SK-MEL-5 (cell line): ENCODE measurements at places on chromosomes 5 and 9. TPM values are rescaled to one million over a fixed set of nuclear protein-coding genes. Genes with fewer than 3 reads are reported as not detected.

Gene FLT4
- total RNA-seq, result 0.58 and 2.0 TPM in 2 replicates

Gene FOXD4L5
- not detected in 2 replicates for total RNA-seq

Gene NSA2
- 172 and 206 TPM in 2 replicates for total RNA-seq

GRCh38 chr5:39400713-39401578 lies 23.8 kb downstream of the DAB2 start:
- DNase-seq, result no peak

GRCh38 chr5:15737036-15737821 lies 237.2 kb downstream of the FBXL7 start:
- DNase-seq, result no peak

- DNase-seq, result no peak
These were observed 152.9 kb upstream of the NFIB start for GRCh38 chr9:14466828-14467227.

DNA sequence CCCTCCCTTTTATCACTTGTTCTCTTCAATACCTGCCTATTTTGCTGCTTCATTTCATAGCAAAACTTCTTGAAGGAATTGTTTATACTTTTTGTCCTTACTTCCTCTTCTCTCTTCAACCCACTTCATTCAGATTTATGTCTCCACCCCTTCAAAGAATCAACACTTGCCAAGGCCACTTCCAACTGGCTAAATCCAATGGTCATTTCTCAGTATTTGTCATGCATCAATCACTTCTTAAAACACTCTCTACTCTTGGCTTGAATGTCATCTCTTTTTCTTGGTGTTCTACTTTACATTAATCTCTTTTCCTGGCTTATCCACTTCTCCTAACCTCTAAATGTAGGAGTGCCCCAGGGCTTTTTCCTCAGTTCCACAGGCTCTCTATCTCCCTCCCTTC lies 8.3 kb upstream of the FCHO2 start:
- no peak for DNase-seq

GRCh38 chr9:133811471-133811870 lies 73.3 kb upstream of the SARDH start:
- no peak for DNase-seq

DNA sequence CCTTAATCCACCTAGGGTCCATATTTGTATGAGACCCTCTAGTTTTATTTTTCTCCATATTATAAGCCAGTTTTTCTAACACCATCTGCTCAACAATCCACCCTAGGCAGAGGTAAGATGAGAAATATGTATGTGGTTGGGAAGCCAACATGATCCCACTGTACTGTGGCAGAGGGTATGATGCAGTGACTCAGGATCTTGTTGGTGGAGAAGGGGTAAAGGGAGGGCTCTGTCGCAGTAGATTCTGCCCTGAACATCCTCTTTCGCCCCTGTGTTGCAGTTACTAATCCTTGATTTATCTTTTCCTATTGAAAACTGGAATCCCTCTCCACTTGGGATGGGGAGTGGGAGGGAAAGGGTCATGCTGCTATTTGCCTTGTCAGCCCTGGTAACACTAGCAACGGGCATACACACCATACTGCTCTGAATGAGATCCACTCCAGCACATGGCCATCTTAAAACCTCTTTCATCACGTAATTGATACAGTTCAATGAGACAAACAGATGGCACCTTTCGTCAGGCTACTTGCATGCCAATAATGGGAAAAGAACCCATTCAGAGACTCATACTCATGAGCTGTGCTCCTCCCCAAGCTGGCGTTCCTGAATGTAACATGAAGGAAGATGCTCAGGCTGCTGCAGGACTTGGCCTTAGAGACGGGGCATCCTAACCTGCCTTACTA lies 63.0 kb downstream of the ADAMTS12 start:
- DNase-seq, result no peak

- no peak for DNase-seq
These were observed 63.6 kb downstream of the ADAMTS2 start for GRCh38 chr5:179281694-179282093.

DNA sequence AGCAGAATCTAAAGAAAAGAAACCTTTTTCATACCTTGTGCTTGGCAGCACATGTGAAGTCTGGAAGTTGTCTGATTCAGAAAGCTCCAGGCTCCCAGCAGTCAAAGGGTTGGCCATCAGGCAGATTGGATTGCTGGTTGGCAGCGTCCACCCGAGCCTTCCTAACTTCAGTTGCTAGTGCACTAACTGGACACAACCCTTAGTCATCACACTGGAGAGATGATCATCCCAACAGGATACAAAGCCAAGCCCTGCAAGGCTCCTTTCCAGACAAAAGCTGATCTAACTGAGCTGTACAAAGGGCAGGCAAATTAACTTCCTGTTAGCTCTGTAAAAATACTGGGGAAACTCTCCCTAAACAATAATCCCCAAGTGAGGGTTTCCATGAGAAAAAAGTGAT lies 185.6 kb downstream of the SNX18 start:
- no peak for DNase-seq

GRCh38 chr9:92512622-92513021 lies 23.2 kb downstream of the ECM2 start:
- DNase-seq, result no peak

- no peak for DNase-seq
These were observed 12.9 kb downstream of the ARHGAP26 start for GRCh38 chr5:142782976-142783530.

GRCh38 chr9:129703667-129704355 lies 38.4 kb downstream of the PRRX2 start:
- no peak for DNase-seq

- DNase-seq, result no peak
These were observed 171.9 kb upstream of the ELL2 start for GRCh38 chr5:96133341-96134079.

GRCh38 chr5:66757219-66757833 lies 161.1 kb downstream of the MAST4 start:
- DNase-seq, result peak; percentile 66

GRCh38 chr9:13588151-13589033 lies 308.9 kb upstream of the MPDZ start:
- DNase-seq, result peak; percentile 32

- DNase-seq, result no peak
These were observed 34.7 kb downstream of the LPCAT1 start for GRCh38 chr5:1488882-1489680.

- DNase-seq, result no peak
These were observed 22.9 kb downstream of the ATG10 start for GRCh38 chr5:81994679-81995078.
